ENCODE measurements at places on chromosomes 16 and 17.
A peak's percentile ranks its signal among the peaks of the same experiment; 100 is the strongest.

DNA sequence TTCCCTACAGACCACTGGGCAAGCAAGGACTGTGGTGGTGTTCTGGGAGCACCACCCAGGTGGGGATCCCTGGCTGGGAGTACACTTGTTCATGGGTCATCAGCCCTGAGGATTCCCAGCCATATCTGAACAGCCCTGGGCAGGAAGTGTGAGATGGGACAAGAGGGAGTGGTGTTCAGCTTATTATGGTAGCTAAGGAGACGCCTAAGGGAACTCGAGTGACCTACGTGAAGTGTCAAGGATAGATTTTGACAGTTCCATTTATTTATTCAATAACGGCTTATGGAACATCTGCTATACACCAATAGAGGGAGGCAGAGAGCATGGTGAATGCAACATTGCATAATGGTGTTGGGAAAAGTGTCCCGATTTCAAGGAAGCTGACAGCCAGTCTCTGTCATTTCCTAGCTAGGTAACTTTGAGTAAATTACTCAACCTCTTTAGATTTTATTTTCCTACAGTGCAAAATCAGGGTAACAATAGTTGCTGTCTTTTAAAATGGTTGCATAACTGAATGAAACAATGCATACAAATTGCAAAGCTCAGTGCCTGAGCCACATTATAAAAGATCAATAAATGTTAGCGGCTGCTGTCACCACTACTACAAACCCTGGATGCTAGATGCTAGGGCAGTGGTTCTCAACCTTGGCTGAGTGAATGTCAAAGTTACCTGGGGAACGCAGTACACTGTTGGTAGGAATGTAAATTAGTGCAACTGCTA lies 534.1 kb downstream of the GRIN2A start:
- no peak for DNase-seq

GRCh38 chr17:292016-292415 lies 60.6 kb downstream of the RPH3AL start:
- DNase-seq: no peak

DNA sequence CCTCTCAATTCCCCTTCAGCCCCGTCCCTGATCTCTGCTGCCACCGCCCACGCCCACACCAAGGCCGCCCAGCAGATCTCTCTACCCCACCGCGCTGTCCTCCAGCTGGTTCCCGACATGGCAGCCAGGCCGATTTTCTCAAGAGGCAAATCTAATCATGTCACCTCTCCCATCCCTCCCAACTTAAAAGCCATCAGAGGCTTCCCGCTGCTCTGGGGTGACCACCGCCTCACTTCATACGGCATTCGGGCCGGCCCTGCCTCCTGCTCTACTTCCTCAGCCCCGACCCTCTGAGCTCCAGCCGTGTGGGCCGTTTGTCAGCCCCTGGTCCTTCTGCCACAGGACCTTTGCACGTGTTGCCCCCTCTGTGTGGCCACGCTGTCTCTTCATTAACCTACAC lies 63.2 kb downstream of the RPH3AL start:
- DNase-seq: no peak

DNA sequence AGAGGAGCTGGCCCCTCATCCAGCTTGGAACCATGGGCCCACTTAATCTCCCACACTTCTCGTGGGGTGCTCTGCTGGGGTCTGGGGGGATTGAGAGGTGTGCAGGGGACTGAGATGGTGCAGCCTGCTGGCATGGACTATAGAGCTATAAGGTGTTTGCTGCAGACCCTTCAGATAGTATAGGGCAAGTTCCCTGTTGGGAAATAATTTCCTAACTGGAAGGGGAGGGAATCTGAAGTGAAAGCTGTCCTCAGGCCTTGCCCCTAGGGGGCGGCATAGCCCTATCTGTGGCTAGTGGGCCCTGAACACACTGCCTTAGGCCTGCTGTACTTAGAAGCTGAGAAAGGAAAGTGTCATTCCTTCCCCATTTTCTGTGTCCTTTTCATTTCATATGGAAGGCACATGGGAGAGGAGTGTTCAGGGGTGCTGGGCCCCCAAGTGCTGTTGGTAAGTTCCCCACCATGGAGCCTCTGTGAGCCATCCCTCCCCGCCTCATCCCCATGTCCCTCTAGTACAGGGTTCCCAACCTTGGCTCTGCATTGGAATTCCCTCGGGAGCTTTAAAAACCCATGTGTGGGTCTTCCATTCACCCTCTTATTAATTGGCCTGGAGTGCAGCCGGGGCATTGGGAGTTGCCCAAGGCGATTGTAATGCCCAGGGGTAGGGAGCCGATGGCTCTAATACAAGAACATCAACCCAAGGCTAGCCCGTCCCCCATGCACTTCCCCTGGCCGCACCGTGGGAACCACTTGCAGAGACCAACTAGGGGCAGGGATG lies 19.7 kb downstream of the GOSR2 start:
- peak; percentile 54 for DNase-seq

DNA sequence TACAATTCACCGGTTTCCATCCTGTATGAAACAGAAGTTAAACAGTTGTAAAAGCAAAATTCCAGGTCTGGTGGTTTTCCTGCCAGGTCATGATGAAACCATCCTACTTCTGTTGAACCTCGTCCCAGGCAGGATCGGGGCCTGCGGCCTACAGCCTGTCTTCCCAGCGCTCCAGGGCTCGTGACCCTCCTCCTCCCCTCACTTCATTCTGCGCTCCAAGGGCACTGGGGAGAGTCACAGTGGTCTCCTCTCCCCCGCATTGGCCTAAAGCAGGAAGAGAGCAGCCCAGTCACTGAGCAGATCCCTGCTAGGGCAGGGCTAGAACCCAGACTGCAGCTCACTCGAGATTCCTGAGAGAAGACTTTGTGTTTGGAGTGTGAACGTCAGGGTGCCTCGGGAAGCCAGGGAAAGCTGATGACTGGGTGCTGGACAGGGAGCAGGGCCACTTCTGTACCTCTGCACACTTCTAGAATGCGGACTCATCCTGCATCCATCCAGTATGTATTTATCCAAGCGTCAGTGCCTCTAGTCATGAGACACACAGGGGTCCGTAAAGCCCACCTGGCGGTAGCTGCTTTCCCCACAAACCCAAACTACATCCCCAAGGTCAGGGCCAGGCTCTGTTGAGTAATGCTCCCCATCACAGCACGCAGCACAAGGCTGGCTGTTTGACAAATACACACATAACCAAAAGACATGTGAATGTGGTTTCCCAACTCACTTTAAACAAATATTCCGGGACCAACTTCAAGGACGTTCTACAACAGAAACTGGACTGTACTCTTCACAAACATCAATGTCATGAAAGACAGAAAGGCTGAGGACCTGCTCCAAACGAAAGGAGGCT lies 1.7 kb upstream of the ITGAE start:
- no peak for DNase-seq

DNA sequence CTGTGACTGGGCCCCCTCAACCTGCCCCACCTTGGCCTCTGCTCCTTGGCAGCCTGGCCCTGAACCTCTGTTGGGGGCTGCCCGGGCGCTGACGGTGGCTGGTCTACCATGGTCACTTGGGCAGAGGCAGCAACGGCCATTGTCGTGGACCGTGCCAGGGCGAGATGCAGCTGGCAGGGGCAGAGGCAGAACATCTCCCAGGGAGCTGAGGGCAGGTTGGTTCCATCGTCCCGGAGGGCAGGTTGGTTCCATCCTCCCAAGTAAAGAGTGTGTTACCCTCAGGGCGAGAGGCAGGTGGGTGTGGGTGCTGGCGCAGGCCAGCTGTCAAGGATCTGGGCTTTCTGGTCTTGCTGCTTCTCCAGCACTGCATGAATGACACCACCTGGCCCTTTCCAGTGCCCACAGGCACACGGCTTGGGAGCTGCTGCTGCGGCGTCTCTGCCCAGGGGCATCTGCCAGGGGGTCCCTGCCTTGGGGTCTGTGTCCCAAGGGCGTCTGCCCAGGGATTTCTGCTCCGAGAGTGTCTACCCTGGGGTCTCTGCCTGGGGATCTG lies 12.0 kb downstream of the ACSF3 start:
- DNase-seq: no peak

- DNase-seq: no peak
Observed at GRCh38 chr16:65196420-65197075, 74.7 kb upstream of the CDH11 start.

- no peak for DNase-seq
Observed at GRCh38 chr17:6498901-6499540, 54.8 kb downstream of the PIMREG start.

GRCh38 chr16:56506941-56507340 lies 12.9 kb downstream of the BBS2 start:
- DNase-seq: no peak

- no peak for DNase-seq
Observed at GRCh38 chr16:57606847-57607501, 21.5 kb upstream of the ADGRG1 start.

Data from occipital lobe (tissue), 3 donors.